Stromal cell of bone marrow (primary cell): ENCODE measurements at places on chromosomes 13 and 19.

DNA sequence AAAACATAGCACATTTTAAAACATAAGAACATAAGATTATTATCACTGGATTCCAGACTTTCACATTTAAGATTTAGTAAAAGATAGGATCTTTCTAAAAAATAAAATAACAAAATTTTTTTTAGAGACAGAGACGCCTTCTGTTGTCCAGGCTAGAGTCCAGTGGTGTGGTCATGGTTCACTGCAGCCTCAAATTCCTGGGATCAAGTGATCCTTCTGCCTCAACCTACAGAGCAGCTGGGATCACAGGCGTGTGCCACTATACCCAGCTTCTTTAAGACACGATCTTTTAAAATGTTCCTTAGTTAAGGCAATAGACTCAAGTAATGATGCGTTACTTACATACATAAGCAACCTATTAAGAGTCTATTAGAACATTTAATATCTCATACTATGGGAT is 32.7 kb downstream of the ALG5 start:
- DNase-seq: no peak

GRCh38 chr19:1522061-1522460 is 1.8 kb upstream of the PLK5 start:
- DNase-seq: no peak

- no peak for DNase-seq
These were observed 505.6 kb downstream of the MYO16 start for GRCh38 chr13:109135018-109135417.

- DNase-seq: no peak
These were observed 26.4 kb downstream of the PTPRS start for GRCh38 chr19:5314012-5314906.

DNA sequence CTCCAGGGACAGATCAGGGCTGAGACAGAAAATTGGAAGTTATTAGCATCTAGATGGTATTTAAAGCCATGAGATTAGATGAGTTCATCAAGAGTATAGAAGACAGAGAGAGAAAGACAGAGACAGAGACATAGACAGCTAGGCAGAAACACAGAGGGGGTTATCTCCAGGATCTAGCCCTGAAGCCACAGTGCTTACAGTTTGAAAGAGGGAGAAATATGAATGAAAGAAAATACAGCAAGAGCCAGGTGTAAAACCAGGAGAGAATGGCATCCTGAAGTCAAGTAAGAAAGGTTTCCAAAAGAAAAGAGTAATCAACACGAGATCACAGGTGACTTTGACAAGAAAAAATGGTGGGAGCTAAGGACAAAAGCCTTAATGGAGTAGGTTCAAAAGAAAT is 111.2 kb downstream of the TBC1D4 start:
- DNase-seq: no peak

DNA sequence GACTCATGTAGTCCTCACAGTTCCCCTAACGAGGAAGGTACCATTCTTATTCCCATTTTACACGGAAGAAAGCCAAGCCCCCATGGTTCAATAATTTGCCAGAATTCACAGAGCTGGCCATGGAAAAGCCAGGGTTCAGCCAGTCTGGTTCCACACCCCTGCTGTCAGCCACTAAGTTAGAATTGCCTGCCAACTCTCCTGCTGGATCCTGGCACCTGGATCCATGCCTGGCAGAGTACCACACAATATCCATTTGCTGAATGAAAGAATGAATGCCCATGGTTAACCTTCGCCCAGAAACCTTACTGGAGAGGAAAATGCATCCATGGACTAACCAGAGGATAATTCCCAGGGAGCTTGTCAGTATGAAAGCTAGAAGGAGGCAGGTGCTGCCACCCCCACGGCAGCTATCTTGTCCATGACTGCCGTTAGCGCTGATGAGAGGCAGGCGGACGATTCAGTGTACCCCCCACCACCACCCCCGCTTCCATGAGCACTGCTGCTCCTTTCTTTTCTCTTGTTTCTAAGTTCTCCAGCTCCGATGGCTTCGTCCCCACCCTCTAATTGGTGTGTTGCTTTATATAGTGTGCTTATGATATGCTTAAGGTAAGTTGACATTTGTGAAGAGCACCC is 114.5 kb downstream of the SLC7A1 start:
- no peak for DNase-seq

- DNase-seq: peak; percentile 81
These were observed 359.8 kb upstream of the HTR2A start for GRCh38 chr13:47256618-47257017.

- no peak for DNase-seq
These were observed 621 bp downstream of the FBL start for GRCh38 chr19:39845584-39845932.

GRCh38 chr13:50990065-50990817 is 80.7 kb downstream of the RNASEH2B start:
- DNase-seq: no peak

- no peak for DNase-seq
These were observed 33.4 kb downstream of the COG6 start for GRCh38 chr13:39688699-39689405.

DNA sequence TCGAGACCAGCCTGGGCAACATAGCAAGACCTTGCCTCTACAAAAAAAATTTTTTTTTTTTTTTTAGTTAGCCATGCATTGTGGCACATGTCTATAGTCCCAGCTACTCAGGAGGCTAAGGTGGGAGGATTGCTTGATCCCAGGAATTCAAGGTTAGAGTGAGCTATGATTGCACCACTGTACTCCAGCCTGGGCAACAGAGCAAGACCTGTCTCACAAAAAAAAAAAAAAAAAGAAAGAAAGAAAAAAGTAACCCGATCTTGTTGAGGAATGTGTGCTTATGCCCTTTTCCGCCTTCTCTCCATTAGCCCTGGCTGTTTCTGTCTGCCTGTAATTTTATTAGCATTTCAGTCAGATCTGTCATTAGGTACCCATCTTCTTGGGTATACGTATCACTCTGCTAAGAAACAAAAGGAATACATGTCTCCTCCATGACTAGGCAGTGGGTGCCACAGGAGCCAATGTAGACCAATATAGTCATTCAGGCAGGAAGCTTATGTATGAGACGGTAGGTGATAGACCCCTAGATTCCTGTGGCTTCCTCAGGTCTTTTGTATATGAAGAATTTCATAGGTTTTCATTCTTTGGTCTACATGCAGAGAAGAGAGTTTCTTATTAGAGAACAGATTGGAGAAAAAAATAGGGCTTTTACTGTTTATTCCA is 59.6 kb upstream of the NPAS1 start:
- DNase-seq: no peak
